ENCODE measurements at places on chromosomes 12 and 14.

- DNase-seq, result no peak
These were observed 45.7 kb downstream of the TTC6 start for GRCh38 chr14:37641117-37641516.

GRCh38 chr12:85275374-85275773 lies 4.6 kb upstream of the ALX1 start:
- DNase-seq, result no peak

GRCh38 chr14:105087963-105088811 lies 23.0 kb upstream of the GPR132 start:
- DNase-seq, result no peak

DNA sequence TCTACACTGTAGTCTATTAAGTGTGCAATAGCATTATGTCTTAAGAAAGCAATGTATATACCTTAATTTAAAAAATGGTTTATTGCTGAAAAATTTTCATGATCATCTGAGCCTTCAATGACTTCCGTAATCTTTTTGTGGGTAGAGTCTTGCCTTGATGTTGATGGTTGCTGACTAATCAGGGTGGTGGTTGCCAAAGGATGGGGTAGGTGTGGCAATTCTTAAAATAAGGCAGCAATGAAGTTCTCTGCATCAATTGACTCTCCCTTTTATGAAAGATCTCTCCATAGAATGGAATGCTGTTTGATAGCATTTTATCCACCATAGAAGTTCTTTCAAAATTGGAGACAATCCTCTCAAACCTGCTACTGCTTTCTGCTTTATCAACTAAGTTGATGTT lies 41.1 kb downstream of the BBS10 start:
- no peak for DNase-seq

DNA sequence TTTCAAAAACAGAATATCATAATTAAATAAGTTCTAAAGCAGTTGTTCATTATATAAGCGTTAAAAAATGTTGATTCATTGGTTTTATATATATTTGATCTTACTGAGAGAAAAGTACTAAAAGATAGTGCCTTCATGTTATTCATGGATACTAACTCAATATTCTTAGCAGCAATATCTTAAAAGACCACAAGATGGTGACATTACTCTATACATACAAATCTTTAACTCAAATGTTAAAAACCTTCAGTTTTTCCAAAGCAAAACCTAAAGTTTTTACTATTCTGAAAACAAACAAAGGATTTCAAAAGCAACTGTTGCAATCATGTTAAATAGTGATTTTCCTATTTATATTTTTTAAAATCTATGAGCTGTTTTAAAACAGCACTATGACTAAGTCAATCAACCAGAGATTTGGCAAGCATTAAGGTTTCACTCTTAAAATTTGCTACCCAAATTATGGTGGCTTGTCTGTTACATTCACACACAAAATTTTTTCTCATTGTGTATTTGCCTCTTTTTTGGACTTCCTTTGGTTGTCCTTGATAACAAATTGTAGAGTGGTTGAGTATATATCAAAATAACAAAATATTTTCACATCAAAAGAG lies 50.1 kb upstream of the RERGL start:
- DNase-seq, result no peak

- DNase-seq, result no peak
These were observed 11.8 kb upstream of the TAMALIN start for GRCh38 chr12:51994959-51995358.

DNA sequence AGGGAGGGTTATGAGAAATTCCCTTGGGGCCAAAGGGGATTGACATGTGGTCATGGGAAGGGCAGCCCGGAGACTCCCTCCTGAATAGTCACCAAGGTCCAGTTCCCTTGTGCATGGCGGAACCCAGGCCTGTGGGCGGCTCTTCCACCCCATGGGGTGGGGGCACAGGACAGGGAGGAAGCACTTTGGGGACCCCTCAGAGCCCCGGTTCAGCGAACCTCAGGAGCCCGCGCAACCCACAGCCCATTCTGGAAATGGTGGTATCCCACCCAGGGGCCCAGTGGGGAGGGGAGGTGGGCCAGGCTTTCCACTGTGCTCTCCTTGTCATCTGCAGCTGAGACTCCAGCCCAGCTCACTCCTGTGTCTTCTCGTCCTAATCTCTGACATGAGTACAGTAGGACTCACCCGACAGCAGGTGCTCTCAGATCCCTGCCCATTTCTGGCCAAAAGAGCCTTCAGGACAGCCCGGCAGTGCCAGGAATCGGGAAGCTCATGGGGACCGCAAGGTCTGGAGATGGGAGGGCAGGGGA lies 255.2 kb upstream of the SFSWAP start:
- DNase-seq, result no peak

- no peak for DNase-seq
These were observed 3.0 kb upstream of the CORO1C start for GRCh38 chr12:108734200-108734906.

GRCh38 chr14:66468778-66469367 lies 17.3 kb upstream of the CCDC196 start:
- no peak for DNase-seq

GRCh38 chr12:104292872-104293794 lies 10.4 kb upstream of the EID3 start:
- no peak for DNase-seq

- no peak for DNase-seq
These were observed 1630.4 kb upstream of the SEL1L start for GRCh38 chr14:83164016-83164415.

- DNase-seq, result no peak
These were observed 44.2 kb upstream of the MMP17 start for GRCh38 chr12:131783915-131784541.

DNA sequence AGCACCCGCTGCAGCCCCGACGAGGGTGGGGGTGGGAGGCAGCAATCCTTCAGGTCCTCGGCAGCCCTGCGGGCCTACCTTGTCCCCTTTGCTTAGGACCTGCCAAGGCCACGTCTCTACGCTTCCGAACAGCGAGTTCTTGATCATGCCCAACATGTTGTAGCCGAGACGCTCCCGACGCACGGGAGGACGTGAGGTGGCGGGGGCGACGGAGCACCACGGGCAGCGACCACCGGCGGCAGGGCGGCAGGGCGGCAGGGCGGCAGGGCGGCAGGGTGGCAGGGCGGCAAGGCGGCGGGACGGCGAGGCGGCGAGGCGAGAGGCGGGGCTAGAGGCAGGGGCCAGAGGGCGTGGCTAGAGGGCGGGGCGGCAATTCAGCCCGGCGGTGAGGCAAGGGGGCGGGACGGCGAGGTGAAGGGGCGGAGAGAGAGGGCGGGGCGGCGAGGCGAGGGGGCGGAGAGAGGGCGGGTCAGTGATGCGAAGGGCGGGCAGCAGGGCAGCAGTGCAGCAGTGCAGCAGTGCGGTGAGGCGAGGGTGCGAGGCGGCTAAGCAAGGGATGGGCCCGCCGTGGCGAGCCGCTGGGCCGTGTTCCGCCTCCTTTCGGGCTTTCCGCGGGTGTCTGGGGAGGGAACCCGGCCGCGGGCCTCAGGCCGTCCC lies at the start of gene HEBP1:
Gene HEBP1, minus strand, starts transcription at position 307 of the 657 bp plus-strand sequence. Its CDS starts 151 bp downstream, at position 156.
- DNase-seq, result peak; percentile 92

- DNase-seq, result no peak
These were observed 702.7 kb downstream of the MED13L start for GRCh38 chr12:115574826-115575225.

GRCh38 chr14:66105815-66106214 lies 380.4 kb upstream of the CCDC196 start:
- DNase-seq, result no peak

GRCh38 chr14:91311284-91311662 lies 66.8 kb upstream of the GPR68 start:
- no peak for DNase-seq

DNA sequence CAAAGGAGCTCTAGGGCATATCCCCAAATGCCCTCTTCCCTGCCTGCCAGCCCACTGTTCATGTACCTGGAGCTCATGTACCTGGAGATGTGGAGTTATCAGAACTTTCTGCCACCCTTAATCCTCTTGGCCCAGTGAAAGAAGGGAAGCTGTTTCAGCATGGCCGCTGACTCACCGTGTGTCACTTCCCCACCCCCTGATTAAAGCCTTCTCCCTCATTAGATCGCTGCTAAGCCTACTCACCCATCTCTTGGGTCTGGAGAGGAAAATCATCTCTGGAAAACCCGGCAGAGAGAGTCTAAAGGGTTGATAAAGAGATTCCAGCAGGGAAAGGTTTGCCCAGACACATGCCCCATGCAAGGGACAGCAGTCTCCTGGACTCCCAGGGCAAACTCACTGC lies 4.5 kb upstream of the LTBP2 start:
- peak; percentile 30 for DNase-seq

DNA sequence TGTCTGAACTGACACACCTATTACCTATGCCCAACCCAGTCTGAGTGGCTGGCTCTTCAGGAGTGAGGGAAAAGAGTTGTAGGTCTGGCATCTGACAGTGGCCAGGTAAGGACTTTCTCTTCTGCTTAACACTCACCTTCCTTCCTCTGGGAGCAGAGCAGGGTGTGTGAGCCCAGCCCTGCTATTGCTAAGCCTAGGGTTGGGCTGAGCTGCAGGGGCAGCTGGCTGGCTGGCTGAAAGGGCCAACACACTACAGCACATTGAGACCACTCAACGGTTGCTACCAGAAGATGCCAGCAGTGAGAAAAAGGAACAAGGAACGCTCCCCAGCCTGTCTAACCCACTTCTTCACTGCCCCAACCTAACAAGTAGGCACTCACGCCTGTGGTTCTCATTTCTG lies 201.2 kb downstream of the DPF3 start:
- no peak for DNase-seq

DNA sequence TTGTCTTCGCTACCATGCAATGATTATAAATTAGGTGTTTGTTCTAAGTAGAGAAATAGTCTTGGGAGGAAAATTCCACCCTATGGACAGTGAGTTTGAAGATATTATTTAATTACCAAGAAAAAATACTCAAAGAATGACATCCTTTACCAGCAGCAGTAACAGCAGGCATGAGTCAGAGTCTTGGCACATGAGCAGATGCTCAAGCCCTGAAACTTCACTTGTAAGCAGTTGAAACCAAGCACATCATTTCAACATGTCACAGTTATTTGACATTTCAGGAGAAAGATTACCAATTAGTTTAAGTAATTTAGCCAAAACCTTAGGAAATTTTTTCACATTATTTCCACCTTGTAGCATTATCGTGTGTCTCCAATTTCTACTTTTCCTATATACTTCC lies 99.2 kb downstream of the C12orf50 start:
- DNase-seq, result no peak

- no peak for DNase-seq
These were observed 1.1 kb upstream of the SENP1 start for GRCh38 chr12:48106681-48107613.

GRCh38 chr12:108756421-108756820 lies 25.1 kb upstream of the CORO1C start:
- DNase-seq, result no peak

GRCh38 chr14:31229638-31230572 lies 22.3 kb upstream of the HECTD1 start:
- DNase-seq, result no peak

GRCh38 chr14:90839024-90839888 lies 23.0 kb upstream of the TTC7B start:
- no peak for DNase-seq

- no peak for DNase-seq
These were observed 34.7 kb downstream of the BCL11B start for GRCh38 chr14:99237288-99237687.

- no peak for DNase-seq
These were observed 1.2 kb downstream of the NTN4 start for GRCh38 chr12:95789126-95790032.

- peak; percentile 29 for DNase-seq
These were observed 903 bp downstream of the BRF1 start for GRCh38 chr14:105299654-105300541.

- no peak for DNase-seq
These were observed 166.1 kb downstream of the ADCK1 start for GRCh38 chr14:77965919-77966435.

- no peak for DNase-seq
These were observed 211.5 kb upstream of the CRY1 start for GRCh38 chr12:107304588-107305532.

GRCh38 chr12:128825835-128826234 lies 2.1 kb upstream of the SLC15A4 start:
- DNase-seq, result no peak
